ENCODE measurements at places on chromosomes 5 and 9.

DNA sequence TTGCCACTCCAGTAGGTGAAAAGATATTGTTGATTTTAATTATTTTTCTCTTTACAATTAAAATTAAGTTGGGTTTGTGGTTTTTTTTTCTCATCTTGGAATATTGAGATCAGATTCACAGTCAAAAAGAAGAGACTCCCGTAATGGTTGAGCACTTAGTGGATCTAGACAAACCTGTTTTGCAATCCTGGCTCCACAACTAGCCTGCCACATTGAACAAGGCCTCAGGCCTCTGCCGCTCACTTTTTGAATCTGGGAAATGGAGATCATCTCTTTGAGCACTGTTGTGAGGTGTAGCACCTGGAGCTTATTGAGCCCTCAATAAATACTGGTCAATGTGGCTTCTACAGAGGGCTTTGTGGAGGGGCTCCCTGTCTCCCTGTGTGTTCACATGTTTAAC is 37.1 kb upstream of the RARS1 start:
- no peak for DNase-seq

DNA sequence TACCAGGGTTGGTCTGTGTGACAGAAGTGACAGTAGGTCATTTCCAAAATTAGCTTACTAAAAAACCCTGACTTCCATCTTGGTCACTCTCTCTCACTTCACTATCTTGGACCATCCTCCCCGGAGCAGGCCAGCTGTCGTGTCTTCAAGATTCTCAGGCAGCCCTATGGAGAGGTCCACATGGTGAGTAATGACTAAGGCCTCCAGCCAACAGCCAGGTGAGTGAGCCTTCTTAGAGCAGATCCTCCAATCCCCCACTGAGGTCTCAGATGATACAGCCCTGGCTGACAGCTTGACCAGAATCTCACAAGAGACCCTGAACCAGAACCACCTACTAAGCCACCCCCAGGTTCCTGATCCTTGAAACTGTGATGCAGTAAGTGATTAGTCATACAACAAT is 92.0 kb downstream of the DCP2 start:
- no peak for DNase-seq

DNA sequence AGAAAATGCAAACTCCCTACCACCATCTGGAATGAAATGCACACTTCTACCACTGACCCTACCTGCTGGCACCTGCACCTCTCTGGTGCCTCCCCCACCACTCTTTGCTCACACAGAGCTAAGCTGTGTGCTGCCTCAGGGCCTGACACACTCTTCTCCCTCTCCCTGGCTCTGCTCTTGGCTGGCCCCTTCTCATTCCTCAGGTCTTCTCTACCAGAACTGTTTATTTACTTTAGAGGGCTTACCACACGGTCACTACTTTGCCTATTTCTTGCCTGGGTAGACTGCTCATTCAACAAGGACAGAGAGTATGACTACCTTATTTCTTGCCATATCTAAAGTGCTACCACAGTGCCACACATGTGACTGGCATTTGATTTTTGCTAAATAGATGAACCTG is 3.3 kb downstream of the REEP5 start:
- DNase-seq: no peak

DNA sequence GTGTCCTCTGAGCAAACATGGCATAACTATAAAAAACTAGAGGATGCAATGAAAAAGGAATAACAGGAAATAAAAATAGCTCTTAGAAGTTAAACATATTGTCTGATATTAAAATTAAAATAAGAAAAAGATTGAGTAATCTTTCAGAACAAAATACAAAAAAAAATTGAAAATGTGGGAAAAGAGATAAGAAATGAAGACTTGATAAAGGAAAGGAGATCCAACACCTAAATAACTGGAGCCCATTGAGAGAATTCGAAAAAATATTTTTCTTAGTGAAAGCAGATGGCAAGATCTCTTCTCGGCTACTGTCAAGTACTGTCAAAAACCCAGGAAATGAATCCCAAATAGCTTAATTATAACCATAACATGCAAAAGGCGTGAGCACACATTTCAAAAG is 24.9 kb downstream of the LIFR start:
- DNase-seq: no peak

GRCh38 chr5:151200913-151201595 is 22.8 kb downstream of the CCDC69 start:
- DNase-seq: no peak

DNA sequence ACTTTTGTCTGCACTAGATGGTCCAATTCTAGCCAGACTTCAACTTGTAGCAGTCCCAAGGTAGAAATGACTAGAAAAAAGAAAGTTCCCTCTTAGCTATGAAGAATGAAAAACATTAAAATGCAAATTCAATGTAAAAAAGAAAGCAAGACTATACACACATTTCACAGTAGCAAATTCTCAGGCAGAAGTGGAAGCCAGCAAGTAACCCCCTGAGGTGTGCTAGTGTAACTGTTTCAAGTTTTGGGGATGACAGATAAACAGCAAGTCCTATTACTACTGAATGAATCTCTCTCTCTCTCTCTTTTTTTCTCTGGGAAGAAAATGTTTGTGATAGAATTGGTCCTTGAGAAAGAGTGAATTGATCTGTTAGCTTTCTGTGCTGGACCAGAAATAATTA is 185.6 kb downstream of the EFNA5 start:
- no peak for DNase-seq

DNA sequence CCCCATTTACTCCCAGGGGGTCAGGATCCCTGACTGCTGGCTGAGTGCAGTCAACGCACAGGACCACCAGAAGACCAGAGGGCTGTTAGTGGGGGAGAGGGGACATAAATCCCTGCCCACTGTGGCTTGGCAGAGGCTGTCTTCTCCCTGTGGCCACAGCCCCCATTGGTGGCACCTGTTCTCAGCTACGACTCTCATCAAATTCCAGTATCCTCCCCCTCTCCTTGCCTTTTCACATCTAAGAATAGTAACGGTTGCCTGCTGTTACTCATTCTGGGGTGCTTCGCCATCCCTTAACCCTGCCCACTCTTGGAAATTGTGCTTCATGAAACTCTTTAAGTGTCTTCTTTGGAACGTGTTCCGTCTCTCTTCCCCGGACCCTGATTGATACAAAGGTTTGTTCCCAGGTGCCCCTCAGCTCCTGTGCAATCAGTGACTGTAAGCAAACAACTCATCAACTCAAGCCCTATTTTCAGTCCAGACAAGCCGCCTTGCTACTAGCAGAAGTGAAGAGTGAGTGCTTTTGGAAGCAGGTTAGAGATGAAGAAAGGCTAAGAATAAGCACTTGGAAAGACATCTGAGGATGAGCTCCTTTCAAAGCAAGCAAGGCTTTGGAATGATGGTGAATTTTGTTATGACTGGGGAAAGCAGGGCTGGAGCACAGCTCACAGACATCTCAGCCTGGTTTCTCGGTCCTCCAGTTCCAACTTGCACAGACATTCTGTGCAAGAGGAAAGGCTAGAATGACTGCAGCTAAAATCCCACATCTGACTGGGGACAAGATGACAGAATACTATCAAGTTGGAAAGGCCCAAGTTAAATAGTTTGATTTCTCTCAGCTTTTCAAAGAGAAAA is 22.9 kb upstream of the DENND1A start:
- no peak for DNase-seq

Measured in large intestine (tissue), 12 donors.